ENCODE measurements at places on chromosomes 12 and 14.

GRCh38 chr12:1936406-1937320, 18.2 kb upstream of the CACNA2D4 start:
- no peak for DNase-seq

DNA sequence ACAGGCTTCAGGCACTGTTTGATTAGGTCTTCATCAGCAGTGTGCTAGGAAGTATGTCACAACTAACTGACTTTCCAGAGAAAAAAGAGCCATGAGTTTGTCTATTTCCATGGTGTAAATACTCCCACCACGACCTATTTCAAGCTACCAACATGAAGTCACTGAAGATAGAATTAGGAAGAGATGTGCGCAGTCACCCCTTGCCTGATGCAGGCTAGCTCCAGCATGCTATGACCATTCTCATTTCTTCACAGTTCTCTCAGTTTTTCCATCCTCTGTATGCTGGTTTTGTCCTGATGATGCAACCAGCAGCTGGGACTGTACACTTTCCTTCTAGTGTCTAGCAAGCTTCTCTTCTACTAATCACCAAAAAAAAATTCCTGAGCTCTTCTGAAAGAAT, 191.6 kb upstream of the NUDT4 start:
- DNase-seq, result no peak

GRCh38 chr12:94262228-94263010, 114.0 kb downstream of the PLXNC1 start:
- peak; percentile 29 for DNase-seq

DNA sequence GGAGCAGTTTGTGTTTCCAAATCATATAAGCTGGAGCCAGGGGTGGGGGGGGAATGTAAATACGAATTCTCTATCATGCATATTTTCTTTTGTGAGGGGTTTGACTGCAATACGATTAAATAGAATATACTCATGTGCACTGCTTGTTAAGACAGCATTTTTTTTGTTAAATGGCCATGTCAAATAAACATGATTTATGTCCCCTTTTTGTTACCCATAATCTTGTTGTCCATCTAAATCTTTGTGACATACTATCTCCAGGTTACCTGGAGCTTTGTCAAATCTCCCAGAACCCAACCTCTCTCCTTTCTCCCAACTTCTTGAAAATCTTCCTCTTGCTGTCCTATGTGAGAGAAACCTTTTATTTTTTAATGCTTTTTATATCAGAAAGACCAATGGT, 233.1 kb downstream of the SLC25A21 start:
- DNase-seq, result no peak

GRCh38 chr14:71959055-71959454, 26.8 kb downstream of the RGS6 start:
- no peak for DNase-seq

- no peak for DNase-seq
These were observed 240.5 kb upstream of the KRR1 start for GRCh38 chr12:75751769-75752471.

DNA sequence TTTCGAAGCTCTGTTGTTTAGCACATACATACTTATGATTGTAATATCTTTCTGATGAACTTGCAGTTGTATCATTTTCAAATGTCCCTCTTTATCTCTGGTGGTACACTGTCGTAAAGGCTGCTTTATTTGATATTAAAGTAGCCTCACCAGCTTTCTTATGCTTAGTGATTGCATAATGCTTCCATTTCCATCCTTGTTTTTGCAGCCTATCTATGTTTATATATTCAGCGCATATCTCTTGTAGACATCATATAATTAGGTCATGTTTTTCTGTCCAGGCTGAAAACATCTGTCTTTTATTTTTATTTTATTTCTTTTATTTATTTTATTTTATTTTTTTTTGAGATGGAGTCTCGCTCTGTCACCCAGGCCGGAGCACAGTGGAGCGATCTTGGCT, 34.6 kb downstream of the ACAD10 start:
- no peak for DNase-seq

- no peak for DNase-seq
These were observed 84.6 kb upstream of the DYNC1H1 start for GRCh38 chr14:101879529-101880336.

- DNase-seq, result peak; percentile 24
These were observed 75.5 kb upstream of the DCD start for GRCh38 chr12:54723379-54724256.

GRCh38 chr14:55382483-55382882, 29.1 kb downstream of the ATG14 start:
- DNase-seq, result no peak

DNA sequence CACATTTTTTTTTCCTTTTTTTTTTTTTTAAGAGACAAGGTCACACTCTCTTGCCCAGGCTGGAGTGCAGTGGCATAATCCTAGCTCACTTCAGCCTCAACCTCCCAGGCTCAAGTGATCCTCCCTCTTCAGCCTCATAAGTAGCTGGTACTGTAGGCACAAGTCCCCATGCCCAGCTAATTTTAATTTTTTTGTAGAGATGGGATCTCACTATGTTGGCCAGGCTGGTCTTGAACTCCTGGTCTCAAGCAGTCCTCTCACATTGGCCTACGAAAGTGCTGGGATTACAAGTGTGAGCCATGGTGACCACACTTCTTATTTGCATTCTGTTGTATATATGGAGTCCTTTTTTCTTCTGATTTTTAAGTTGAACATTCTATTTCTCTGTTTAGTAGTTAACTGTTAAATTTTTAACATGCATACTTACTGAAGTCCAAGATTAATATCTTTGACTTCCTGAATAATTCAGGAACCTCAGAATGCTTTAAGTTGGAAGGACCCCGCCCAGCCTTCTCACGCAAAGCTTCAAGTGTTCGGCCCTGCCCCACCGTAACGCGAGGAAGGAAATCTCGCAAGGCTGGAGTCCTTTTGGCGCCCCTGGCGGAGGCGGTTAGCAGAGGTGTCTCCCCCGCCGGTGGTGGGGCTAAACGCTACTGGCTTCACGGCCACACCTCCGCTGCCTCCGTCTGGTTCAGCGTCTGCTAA, 21.6 kb downstream of the SPATS2 start:
- peak; percentile 29 for DNase-seq

GRCh38 chr12:47249719-47250357, 170.1 kb upstream of the AMIGO2 start:
- no peak for DNase-seq

GRCh38 chr12:128956755-128957154, 103.5 kb downstream of the GLT1D1 start:
- DNase-seq, result no peak

- DNase-seq, result no peak
These were observed 151.9 kb upstream of the ABCD2 start for GRCh38 chr12:39771456-39771855.

- no peak for DNase-seq
These were observed 155.0 kb downstream of the CRADD start for GRCh38 chr12:93832131-93832530.

- no peak for DNase-seq
These were observed 319.5 kb upstream of the SFSWAP start for GRCh38 chr12:131391399-131391798.

DNA sequence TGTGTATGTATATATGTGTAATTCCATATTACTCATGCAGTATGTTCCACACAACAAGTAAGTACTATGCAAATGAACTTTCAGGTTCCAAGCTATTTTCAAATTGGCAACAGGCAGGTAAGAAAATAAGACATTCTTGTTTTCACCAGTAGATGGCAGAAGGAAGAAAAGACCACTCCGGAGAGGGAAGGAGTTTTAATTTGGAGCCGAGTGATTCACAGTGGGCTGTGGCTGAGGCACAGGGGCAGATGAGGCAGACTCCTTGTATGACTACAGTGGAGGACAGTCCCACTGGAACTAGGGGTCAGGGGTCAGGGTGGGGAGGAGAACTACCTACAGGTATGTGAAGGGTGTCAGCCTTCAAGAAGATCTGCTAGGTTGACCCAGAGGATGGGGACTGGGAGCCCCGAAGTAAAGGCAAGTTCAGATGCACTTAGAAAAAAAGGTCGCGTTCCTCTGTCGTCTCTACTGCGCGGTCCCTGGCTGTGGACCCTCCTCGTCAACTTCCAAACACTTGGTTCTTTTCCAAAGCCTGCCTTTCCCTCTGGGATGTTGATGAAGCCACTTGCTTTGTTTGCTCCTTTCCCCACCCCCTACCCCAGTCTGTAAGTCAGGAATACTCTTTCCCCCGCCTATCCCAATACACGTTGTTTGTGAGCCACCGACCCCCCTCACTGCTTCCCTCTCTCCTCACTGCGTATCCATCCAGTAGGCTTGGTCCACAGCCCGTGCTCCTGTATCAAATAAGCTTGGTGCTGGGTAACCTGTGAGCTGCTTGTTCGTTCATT, 24.1 kb downstream of the DDX47 start:
- no peak for DNase-seq

GRCh38 chr12:109393437-109394345, 46.0 kb downstream of the MYO1H start:
- DNase-seq, result no peak

GRCh38 chr14:74504874-74505720, 11.5 kb downstream of the ISCA2 start:
- no peak for DNase-seq

GRCh38 chr14:104709387-104710039, 14.5 kb upstream of the ADSS1 start:
- DNase-seq, result no peak

DNA sequence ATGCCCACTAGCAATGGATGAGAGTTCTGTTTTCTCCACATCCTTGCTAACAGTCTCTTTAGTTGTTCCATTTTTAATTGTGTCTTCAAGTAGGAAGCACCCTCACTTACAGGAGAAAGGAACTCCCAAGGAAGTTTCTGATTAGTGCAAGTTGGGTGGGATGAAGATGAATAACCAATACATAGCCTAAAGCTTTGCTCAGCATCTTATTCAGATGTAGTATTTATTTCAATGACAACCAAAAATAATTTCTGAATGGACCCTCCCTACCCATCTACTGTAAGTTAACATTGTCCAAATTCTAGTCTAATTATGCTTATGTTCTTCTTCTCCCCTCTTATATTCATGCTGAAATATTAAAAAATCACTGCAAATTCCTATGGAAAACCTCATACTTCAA, 36.0 kb downstream of the RASSF3 start:
- DNase-seq, result no peak

- DNase-seq, result no peak
These were observed 2.1 kb upstream of the TEX52 start for GRCh38 chr12:2858944-2859421.

GRCh38 chr12:132288516-132289215, 40.7 kb downstream of the GALNT9 start:
- no peak for DNase-seq

- no peak for DNase-seq
These were observed 233.3 kb downstream of the CCDC59 start for GRCh38 chr12:82124711-82125380.

GRCh38 chr12:95805864-95806671, 15.5 kb upstream of the NTN4 start:
- no peak for DNase-seq

- DNase-seq, result no peak
These were observed 111.1 kb downstream of the KITLG start for GRCh38 chr12:88469154-88469553.

DNA sequence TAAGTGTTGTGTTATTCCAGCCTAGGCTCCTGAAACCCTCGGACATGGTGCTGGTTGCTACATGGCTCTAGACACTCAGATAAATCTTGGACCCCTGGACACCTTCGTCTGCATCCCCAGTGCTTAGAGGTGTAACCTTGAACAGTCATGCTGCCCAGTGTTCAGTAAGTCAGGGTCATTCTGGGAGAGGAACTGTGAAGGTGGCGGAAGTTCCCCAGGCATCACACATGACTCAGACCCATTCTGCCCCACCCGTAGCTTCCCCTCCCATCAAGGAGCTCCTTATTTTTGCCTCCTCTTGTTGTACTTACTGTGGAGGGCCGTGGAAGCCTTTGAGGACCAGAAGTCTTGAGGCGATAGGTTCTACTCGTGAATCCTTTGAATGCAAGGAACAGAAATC, 18.1 kb upstream of the SSPN start:
- no peak for DNase-seq

- no peak for DNase-seq
These were observed 93.5 kb downstream of the SMOC1 start for GRCh38 chr14:69972755-69973154.

- no peak for DNase-seq
These were observed 84.1 kb downstream of the FBXL14 start for GRCh38 chr12:1510056-1510812.

- DNase-seq, result no peak
These were observed 24.1 kb upstream of the MUCL1 start for GRCh38 chr12:54830199-54830598.

DNA sequence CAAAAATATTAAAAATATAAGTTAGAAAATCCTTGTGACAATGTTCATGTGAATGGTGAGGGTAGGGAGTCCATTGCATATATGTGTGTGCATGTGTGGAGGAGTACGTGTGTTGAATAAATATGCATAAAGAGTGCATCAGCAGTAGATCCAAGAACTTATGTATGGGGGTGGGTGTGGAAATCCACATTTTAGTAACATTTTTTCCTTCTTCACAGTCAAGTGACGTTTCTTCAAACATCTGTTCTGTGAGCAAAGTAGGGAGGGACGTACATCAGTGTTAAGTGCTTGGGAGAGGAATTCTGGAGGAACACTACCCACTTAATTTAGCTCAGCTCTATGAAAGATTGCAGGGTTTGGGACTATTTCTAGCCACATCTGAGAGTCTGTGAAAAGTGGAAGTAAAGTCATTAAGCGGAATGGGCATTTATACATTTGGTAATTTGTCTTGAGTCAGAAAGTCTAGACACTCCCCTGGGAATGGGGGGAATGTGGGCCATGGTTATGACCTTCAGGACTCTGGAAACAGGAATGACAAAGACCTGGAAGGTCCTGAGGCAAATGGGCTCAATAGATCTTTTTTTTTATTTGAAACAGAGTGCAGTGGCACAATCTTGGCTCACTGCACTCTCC, 156.4 kb upstream of the PLXNC1 start:
- DNase-seq, result no peak

- no peak for DNase-seq
These were observed 3.7 kb upstream of the CACNA2D4 start for GRCh38 chr12:1922075-1922709.
